ENCODE measurements at places on chromosomes 12 and 14.

GRCh38 chr12:24929953-24930352 lies 18.9 kb downstream of the BCAT1 start:
- DNase-seq: no peak

GRCh38 chr12:48629541-48629940 lies 52.5 kb downstream of the KANSL2 start:
- DNase-seq: no peak

- no peak for DNase-seq
These were observed 47.9 kb downstream of the GALC start for GRCh38 chr14:87944987-87945604.

DNA sequence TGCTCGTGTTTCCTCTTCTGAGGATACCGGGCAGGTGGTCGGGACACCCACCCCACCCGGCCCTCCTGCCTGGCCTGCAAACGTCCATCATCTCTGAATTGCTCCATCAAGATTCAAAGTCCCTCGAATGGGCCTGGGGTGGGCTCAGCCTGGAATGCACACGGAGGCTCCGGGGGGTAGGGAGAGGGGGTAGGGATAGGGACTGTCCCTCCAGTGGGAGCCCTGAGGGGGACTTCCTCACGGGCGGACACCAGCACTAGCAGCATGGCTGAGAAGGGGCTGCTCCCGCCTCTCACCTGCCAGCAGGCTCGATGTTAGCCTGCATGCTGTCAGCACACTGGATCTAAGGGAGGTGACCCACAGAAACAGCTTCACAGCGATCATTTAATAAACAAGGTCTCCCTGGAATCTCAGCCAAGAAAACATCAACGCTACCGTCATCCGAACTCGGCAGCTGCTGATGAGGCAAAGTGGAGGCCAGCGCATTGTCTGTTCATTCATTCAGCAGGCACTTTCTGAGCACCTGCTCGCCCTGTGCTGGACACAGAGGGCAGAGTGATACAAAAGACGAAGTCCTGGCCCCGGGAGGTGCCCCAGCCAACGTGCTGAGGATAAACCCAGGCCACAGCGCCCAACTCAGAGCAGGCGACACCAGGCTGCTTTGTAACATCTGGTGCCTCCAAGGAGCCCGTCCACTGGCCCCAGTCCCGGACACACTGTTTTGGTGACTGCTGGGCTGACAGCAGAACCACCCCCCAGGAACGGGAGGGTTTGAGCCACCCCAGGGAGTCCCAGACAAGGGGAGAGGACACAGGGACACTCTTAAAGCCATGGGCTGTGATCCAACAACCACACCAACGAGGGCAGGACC lies 6.3 kb downstream of the TMEM179 start:
- no peak for DNase-seq

DNA sequence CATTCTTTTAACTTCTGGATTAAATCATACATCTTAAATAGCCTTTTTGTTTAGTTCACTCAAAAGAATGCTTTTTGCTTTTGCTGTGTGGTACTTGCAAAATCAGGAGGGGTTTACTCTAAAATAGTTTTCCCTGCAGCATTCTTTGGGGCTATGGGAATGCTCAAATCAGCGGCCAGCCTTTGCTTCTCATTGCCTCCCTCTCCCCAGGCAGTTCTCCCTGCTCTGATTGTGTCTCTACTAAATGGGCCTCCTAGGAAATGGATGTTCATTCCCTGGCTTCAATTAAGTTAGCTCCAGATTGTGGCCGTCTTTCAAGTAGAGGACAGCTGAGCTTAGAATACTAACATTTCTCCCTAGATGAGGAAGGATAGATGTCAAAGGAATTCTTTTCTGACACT lies 4.4 kb downstream of the TULP3 start:
- DNase-seq: no peak
